ENCODE measurements at places on chromosomes 11 and 22. TPM values are rescaled to one million over a fixed set of nuclear protein-coding genes. Genes with fewer than 3 reads are reported as not detected.
A peak's percentile ranks its signal among the peaks of the same experiment; 100 is the strongest.

Gene MYBPC3
- total RNA-seq = 0.18 TPM

- no peak for DNase-seq
Measured at GRCh38 chr11:118843565-118843964, 40.1 kb upstream of the CXCR5 start.

DNA sequence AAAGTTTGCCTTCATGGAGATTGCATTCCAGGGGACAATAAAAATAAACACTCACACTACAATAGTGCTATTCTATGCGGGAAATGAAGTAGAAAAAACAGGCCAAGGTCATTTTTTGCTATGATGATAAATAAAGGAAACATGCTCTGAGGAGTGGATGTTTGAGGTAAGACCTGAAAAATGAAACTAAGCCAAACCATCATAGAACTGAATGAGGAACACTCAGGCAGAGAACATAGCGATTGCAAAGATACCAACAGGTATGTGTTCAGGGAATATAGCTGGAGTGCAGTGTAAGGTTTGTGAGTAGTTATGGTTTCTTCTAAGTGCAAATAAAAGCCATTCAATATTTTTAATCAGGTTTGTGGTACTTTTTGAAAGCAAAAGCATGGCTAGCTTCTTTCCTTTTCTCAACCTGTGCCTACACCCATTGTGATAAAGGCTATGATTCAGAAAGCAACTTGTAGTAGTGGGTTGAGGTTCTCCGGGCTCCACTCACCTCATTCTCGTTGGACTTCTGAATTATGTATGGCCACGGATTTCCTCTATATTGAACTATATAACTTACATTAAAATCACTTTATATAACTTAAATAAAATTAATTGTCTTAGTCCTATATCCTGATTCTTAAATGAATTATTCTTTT, 278.2 kb upstream of the CHORDC1 start:
- no peak for DNase-seq

Gene OR52E8
- not detected for total RNA-seq

DNA sequence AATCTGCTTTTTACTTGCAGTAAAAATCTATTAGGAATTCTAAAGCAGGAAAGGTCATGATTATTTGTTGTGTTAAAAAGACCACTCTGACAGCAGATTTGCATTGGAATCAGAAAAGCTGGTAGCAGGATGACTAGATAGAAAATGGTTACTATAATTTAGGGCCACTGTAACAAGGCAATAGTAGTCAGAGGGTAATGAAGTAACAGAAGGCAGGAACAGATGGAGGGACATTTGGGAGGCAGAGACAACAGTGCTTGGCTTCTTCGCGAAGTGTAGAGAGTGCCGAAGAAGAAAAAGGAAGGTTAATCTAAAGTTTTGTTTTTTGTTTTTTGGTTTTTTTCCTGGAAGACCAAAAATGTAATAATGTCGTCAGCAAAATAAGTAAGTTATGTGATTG, 129.8 kb upstream of the SLC5A12 start:
- DNase-seq = no peak

Gene LRRC74B
- total RNA-seq = not detected

- DNase-seq = peak; percentile 48
Measured at GRCh38 chr11:68528630-68529029, 68.1 kb downstream of the PPP6R3 start.

GRCh38 chr11:36703055-36703404, 105.0 kb upstream of the RAG2 start:
- DNase-seq = no peak

- DNase-seq = no peak
Measured at GRCh38 chr11:70496591-70497535, 98.5 kb downstream of the CTTN start.

GRCh38 chr11:9574622-9575259, 1.3 kb downstream of the WEE1 start:
- DNase-seq = no peak

Gene APBB1
- total RNA-seq = 28.3 TPM

GRCh38 chr11:91790346-91791170, 434.1 kb upstream of the FAT3 start:
- DNase-seq = no peak
